Sciatic nerve (tissue), 2 donors: ENCODE measurements at places on chromosomes 2 and 18. TPM values are rescaled to one million over a fixed set of nuclear protein-coding genes. Genes with fewer than 3 reads are reported as not detected.
A peak's percentile ranks its signal among the peaks of the same experiment; 100 is the strongest.

PRSS56 gene
- total RNA-seq = not detected

MZT2A gene
- 71.0 TPM for total RNA-seq

UPP2 gene
- total RNA-seq = not detected

SPATA3 gene
- not detected for total RNA-seq

FAM161A gene
- 5.9 TPM for total RNA-seq

HOXD13 gene
- not detected for total RNA-seq

TCF23 gene
- not detected for total RNA-seq

PDIA6 gene
- 95.4 TPM for total RNA-seq

PPM1G gene
- 37.8 TPM for total RNA-seq

SFTPB gene
- total RNA-seq = 6.1 TPM

SLC14A1 gene
- 5.5 TPM for total RNA-seq

ZBTB7C gene
- total RNA-seq = 44.2 TPM

KCNJ3 gene
- total RNA-seq = 0.62 TPM

DNA sequence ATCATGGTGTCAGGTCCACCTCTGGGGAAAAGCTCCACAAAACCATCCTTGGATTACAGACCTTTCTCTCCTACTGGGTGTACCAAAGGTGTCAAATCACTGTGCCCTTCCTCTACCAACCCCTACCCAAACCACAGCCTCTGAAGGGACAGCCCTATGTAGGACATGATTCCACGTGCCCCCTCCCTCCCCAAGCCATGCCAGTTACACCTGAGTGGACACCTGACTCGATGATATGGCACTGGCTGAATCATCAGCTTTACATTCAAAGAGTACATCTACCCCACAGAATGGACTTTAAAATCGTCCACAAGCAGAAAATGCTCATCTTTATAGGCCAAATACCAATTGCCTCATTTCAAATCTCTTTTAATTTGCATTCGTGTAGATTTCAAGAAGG, 26.0 kb downstream of the TRABD2A start:
- DNase-seq = peak; percentile 21

DNA sequence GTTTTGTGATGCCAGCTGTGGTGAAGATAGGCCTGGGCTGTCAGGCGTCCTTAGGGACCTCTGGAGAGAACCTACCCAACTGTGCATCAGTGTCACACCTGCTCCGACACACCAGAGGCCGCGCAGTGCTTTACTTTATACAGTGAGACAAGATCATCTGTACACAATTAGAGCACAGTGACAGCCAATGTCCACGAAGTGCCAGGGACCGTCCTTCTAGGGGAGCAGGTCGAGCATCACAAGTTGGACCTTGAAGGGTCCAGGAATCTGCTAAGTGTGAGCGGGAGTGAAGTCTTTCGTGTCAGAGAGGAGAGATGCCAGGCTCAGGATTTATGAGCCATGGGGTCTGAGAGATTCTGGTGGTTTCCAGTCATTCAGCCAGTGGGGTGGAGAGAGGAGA, 104.2 kb downstream of the TMEM18 start:
- no peak for DNase-seq

- no peak for DNase-seq
Measured at GRCh38 chr2:158486970-158487325, 30.2 kb downstream of the PKP4 start.

- no peak for DNase-seq
Measured at GRCh38 chr2:112839407-112840067, 3.0 kb upstream of the IL1B start.

DNA sequence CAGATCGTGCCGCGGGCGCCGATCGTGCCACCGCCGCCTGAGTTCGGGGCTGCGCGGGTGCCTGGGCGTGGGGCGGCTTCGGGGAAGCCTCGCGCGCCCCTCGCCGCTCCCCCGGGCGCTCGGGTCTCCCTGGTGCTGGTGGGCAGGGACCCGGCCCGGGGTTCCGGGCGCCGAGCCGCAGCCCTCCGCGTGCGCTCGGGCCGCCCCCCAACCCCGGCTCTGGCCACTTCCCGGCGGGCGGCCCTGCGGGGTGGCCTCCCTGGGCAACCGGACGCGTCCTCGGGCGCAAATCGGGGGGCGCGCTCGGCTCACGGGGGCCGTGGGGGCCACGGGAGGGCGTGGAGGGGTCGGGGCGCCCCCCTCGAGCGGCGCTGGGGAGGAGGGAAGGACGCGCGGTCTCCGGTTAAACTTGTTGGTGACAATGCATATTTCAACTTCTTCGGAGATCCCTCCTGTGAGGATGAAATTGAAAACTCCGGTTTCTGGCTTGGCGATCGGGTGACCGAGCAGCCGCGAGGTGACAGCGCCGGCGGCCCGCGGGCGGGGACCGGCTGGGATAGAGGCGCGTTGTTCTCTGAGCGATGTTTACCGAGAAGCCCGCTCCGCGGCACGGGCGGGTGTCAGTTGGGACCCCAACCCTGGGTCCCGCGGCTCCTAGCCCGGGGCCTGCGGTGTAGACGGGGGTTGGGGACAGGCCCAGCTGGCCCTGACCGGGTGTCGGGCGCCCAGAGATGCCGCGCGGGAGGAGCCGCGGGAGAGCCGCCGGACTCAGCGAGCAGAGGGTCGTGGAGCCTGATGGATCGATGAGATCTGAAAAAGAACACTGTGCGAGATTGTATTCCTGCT, 676 bp downstream of the SH3BP4 start:
- DNase-seq = no peak

- no peak for DNase-seq
Measured at GRCh38 chr2:121005453-121005852, 269.8 kb downstream of the GLI2 start.

GRCh38 chr2:74110537-74110936, 37.2 kb downstream of the BOLA3 start:
- DNase-seq = no peak

GRCh38 chr18:3037423-3037915, 24.5 kb upstream of the LPIN2 start:
- no peak for DNase-seq

- no peak for DNase-seq
Measured at GRCh38 chr2:102620332-102620731, 979 bp downstream of the SLC9A2 start.

DNA sequence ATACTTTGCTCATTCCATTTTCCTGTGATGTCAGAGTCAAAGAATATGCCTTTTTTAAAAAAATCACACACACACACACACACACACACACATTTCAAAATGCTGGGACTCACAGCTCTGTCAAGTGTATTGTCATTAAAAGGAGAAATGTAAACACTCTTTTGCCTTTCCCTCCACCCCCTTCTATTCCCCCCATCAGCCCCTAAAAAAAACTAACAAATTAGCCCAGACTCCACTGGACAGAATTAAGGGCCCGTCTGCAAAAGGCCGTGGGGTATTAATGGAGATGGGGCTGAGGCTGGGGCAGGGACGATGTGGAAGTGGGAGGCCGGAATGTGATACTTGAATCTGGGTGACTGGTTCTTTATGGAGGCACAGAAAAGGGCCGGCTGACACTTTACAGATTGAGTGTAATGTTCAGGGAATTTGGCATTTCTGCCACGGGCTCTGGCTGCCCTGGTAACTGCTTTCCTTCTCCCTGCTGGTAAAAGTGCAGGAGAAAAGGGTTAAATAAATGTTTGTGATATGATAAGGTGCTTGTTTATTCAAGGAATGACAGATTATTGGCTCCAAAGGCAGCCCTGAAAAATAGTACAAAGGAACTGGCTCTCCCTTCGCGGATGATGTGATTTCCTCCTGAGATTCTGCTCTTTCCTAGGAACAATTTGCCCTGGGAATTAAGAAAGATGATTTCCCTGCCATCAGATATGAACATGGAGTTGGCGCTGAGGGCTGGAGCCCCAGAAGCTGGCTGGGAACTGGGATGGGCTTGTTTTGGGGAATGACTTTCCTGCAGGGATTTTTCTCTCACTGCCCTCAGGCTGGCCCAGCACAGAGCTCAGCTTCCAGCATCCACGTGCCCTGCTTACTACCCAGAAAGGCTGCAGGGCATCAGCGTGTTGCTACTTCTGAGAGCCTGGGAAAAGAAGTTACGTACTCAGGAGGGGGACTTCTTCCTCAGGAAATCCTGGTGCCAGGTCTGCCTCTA, 52.8 kb upstream of the CTAGE1 start:
- no peak for DNase-seq

GRCh38 chr18:74114116-74114515, 33.5 kb downstream of the FBXO15 start:
- no peak for DNase-seq

GRCh38 chr18:45253973-45254708, 361.1 kb upstream of the SLC14A2 start:
- DNase-seq = no peak

DNA sequence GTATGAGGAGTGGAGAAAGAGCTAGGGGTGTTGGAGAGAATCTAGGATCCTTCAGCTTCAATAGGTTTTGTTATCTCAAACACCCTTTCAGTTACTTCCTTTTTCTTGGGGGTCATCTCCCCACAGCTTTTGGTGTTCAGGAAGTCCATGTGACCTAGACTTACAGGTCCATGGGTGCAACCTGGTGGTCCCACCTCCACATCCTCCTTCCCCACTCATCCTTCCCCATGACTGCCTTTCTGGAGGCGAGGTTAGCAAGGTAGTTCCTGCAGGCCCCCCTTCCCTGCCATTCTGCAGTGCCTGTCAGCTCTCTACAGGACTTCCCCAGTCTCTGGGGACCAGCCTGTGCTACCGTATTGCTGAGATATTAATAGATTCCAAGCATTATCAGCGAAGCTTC, 107.6 kb downstream of the TMEM17 start:
- no peak for DNase-seq

GRCh38 chr2:86800856-86801567, 10.3 kb upstream of the CD8A start:
- DNase-seq = no peak

GRCh38 chr18:27583466-27583865, 398.4 kb upstream of the CHST9 start:
- no peak for DNase-seq

GRCh38 chr2:150549381-150549780, 61.9 kb upstream of the RND3 start:
- no peak for DNase-seq

GRCh38 chr2:169119851-169120250, 50.5 kb downstream of the DHRS9 start:
- DNase-seq = no peak

DNA sequence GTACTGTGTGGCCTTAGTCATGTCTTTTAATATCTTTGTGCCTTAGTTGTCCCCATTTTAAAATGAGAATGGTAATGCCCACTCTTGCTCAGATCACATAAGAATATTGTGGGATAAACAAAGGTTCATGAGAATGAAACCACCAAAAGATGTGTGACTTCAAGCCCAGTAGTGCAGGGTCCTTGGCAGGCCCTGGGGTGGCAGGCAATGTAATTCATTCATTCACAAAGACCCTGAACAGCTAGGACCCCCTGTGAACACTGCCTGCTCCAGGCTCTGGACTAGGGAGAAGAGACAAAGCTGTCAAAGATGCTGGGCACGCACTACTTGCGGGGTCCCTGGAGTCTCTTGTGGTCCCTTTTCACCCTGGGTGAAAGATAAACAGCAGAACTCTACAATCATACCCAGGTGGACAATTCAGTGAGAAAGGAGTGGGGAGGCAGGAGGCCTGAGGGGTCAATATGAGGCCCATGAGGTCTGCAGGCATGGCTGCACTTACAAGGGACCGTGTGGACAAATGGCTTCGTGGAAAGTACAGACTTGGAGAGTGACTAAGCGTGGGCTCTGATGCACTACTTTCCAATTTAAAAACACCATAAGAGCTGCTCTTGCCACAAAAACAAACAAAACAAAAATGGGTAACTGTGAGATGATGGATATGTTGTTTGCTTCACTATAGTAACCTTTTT, 136.1 kb downstream of the SMAD7 start:
- peak; percentile 37 for DNase-seq

GRCh38 chr18:41906528-41907146, 48.4 kb upstream of the PIK3C3 start:
- no peak for DNase-seq

- DNase-seq = peak; percentile 81
Measured at GRCh38 chr2:24421668-24422067, 61.3 kb upstream of the ITSN2 start.

GRCh38 chr2:98469862-98470544, 25.3 kb downstream of the INPP4A start:
- DNase-seq = no peak

DNA sequence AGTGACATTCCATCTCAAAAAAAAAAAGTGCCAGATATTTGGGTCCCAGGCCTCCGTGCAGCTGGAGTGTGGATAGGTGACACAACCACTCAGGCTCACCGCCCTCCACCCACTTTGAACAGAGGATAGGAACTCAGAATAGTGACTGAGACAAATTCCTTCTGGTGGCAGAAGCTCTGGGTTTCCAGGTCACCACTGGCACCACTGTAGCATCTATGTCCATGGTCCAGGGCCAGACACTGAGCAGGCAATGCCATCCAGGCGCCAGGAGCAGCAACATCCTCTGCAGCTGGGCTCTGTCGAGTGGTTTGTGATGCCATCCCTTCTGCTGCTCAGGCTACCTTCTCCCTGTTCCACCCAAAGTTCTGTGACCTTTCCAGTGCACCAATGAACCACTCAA, 81.5 kb upstream of the PTPRM start:
- no peak for DNase-seq

- DNase-seq = no peak
Measured at GRCh38 chr2:104658144-104658835, 195.6 kb upstream of the POU3F3 start.

- DNase-seq = no peak
Measured at GRCh38 chr18:56322406-56322805, 316.0 kb downstream of the TXNL1 start.

- DNase-seq = no peak
Measured at GRCh38 chr18:78770139-78770822, 209.3 kb upstream of the SALL3 start.
